Fibroblast of skin of right quadriceps (primary cell): ENCODE measurements at places on chromosomes 16 and 17.

GRCh38 chr17:57634713-57635465, 110.2 kb downstream of the CCDC182 start:
- DNase-seq = peak; percentile 52

DNA sequence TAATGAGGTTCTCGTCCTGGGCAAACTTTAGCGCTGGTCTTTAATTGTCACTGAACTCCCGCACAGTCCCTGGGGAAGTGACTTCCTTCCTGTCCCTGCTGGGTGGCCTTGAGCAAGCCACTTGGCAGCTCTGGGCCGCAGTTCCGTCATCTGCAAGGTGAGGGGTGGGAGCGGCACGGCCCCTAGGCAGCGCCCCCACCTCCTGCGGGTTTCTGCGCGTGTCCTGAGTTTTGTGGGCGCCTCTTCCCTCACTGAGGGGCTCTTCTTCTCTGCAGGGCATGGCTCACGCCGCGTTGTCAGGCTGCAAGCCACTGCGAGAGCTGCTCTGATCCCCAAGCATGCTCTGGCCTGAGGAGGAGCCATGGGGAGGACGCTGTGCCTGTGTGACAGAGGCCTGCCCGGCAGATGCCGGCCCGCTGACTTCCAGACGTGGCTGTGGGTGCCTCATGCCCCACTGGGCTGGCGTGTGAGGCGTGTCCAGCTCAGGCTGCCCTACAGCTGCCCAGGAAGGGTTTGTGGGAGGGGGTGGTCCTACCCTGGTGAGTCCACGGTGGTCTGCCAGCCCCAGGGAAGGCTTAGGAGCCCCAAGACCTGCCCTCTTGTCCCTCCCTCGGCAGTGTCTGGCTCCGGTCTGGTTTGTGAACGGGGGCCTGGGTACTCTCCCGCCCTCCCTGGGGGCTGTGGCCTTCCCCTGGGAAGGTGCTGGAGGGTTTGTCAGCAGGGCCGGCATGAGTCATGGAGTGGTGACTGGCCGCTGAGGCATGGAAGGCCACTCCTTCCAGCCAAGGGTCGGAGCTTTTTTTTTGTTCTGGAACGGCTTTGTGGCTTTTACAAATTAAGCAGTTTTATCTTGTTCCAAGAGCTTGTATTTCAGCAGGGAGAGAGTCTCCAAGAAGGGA, 182.0 kb downstream of the SEC14L1 start:
- peak; percentile 99 for DNase-seq

- DNase-seq = no peak
Observed at GRCh38 chr16:31084584-31085302, 4.0 kb downstream of the PRSS53 start.

GRCh38 chr17:42243493-42243982, 32.7 kb downstream of the STAT5B start:
- DNase-seq = no peak

DNA sequence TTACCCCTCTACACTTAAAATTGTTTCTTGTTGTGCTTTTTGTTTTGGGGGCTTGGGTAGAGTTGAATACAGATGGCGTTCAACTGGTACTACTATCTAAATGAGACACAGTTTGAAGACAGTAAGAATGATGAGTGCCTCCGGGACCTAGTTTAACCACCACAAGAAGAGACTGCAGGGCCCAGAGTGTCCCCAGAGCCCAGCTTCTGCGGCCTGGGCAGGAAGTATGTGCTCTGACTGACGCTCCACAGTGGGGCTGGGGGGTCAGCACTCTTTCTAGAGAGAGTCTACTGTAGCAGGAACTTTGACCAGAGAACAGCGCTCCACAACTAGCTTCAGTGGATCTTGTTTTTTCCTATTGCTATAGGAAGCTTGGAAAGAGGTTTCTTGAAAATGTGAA, 174.0 kb downstream of the VPS53 start:
- no peak for DNase-seq

DNA sequence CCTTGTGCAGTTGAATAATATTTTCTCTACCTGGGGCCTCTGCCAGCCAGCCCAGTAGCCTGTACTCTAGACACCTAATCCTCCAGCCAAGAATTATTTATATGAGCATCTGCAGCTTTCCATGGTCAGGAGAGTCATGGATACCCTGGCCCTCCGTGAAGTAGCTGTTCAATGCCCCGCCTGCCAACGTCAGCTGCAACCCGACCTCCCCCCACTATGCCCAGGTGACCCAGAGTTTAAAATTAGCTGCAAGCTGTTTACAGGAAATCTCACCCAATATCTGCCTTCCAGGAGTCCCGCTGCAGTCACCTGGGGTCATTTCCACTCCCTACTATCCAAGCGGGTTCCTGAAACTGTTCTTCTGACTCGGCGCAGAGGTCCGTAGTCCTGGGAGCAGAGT, 12.3 kb downstream of the SDR42E2 start:
- DNase-seq = no peak

GRCh38 chr17:17890773-17891759, 54.3 kb upstream of the SREBF1 start:
- peak; percentile 62 for DNase-seq

DNA sequence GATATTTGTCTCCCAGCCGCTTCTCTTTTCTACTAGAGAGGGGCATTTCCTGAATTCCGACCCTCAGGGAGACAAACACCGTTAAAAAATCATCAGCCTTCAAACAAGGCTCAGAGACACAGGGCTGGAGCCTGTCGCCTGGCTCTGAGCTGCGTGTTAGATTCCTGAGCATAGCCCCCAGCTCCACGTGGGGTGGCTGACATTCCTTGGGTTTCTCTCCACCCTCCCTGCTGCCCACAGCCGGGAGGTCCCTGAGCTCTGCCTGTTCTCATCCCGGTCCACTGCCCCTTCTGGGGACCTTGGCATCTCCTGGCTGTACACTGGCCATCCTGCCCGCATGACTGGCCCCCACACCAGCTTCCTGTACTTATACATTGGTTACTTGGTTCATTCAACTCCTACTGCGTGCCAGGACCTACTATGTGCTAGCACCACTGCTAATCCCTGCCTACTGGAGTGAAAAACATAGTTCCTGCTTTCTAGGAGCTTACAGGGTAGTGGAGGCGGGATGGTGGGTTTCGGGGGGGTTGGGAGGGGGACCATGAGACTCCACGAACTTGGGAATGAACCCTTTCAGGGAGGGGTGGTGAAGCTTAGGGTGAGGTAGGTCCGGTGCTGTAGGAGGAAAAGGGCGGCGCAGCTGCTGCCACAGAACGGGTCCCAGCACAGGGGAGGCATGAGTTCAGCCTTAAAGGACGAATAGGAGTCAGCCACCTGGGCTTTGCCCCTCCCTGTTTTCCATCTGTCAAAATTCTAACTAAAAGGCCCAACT, 52.1 kb upstream of the TMEM132E start:
- DNase-seq = no peak

DNA sequence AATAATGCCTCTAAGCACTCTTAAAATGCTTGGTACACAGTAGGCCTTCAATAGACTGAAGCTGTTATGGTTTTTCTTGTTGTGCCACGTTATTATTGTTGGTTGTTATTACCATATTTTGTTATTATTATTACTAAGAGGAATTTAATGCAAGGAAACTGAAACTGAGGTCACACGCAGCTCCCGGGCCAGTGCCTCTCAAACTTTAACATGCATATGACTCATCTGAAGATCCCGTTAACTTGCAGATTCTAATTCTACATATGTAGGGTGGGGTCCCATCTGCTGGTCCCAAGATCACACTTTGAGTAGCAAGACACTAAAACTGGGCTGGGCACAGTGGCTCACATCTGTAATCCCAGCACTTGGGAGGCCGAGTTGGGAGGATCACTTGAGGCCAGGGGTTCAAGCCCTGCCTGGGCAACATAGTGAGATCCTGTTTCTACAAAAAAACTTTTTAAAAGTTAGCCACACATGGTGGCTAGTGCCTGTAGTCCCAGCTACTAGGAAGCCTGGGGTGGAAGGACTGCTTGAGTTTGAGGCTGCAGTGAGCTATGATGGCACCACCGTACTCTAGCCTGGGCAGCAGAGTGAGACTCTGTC, 888 bp downstream of the ACSM5 start:
- no peak for DNase-seq

DNA sequence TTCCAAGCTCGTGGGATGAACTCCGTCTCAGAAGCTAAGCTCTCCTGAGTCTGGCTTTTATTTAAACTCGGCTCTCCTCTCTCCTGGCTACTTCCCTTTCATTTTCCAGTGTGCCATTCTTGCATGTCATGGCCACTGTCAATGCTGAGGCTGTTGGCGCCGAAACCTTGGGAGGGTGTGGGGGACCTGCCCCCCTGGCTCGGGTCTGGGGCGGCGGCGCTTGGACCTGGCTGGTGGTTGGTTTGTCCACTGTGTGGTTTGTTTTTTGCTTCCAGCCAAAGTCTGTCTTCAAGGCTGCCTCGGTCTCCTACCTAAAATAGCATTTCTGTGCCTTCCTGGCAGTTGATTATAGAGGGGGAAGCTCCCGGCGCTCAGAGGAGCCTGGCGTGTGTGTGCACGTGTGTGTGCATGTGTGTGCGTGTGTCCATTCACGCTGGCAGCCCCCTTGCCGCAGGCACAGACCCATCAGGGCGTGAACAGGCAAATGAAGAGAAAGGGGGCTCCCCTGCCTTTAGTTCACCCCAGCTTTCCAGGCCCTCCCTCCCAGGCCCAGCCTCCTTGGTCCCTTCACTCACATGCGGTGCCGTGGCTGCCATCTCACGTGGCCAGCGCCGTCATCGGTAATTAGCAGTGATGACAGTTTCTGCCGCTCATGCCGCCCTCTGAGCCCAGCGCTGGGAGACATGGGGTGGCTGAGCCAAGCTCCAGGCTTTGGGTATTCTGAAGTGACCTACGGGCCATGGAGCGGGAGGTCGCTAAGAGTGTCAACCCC, 179.9 kb downstream of the SEC14L1 start:
- peak; percentile 74 for DNase-seq

- DNase-seq = no peak
Observed at GRCh38 chr16:5681966-5682365, 584.4 kb upstream of the EEF2KMT start.

DNA sequence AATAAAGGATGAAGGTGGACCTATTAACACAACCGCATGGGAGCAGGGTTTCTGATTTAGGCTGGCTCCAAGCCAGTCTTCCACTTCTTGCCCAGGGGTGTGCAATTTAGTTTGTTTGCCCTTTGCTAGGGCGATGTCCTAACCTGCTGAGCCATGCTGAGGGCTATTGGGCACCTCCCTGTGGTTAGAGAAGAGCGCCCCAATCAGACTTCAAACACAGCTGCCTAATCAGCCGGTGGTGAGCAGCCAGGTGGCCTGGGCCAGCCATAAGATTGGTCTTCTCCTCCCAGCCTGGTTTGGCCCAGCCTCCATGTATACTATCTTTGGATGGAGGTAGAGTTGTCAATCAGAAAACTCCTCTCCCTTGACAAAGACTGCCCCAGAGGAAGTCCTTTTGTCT, 15.7 kb downstream of the TMEM94 start:
- DNase-seq = no peak

GRCh38 chr17:54662978-54663876, 237.4 kb upstream of the TOM1L1 start:
- no peak for DNase-seq

- DNase-seq = no peak
Observed at GRCh38 chr16:56744996-56745640, 15.2 kb downstream of the NUP93 start.

- peak; percentile 90 for DNase-seq
Observed at GRCh38 chr16:9077091-9077809, 14.2 kb upstream of the HAPSTR1 start.

DNA sequence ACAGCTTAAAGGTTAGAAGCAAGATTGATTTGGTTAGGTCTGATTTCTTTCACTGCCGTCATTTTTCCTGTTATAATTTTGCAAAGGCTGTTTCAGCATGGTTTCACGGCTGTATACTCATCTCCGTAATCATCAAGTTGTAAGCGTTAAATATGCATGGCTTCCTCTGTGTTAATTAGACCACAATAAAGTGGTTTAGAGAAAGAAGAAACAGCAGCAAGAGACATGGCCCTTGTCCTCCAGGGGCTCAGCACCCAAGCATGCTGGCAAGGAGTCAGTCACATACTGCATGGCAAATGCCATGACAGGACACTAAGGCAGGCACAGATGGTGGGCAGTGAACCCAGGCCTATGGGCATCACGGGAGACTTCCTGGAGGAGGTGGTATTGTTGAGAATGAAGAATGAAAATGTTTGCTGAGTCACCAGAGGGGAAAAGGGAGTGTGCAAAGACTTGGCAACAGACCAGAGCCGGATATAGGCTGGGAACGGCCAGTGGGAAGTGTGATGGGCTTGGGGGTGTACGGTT, 61.4 kb upstream of the PLCG2 start:
- DNase-seq = no peak

DNA sequence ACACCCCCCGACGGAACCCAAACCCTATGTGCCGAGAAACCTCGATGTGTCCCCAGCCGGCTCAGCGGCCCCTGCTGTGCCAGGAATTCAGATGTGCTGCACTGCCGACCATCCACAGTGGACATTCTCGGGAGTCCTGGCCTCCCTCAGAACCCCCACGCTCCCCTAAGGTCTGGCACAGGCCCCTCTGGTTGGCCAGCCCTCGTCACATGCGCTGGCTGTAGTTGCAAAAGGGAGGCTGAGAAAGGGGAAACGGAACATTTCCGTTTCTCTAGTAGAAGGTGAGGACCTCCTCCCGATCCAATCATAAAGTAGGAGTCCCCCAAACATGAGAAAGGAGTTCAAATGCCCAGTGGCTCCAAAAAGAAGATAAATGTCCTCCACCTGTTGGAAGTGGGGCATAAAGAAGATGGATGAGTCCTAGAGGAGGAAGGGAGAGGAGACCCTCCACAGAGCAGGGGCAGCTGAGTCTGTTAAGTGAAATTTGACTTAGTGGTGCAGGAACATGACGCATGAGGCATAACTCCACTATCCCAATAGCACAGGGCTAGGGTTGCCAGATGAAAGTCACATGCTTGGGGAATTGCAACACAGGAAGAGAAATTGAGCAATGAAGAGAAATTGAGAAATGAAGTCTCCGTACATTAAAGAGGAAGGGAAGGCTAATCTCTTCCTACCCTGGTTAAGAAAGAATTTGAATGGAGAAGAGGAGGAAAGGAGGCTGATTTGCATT, 49.3 kb upstream of the WSB1 start:
- DNase-seq = peak; percentile 92

GRCh38 chr16:58063377-58064076, 38.0 kb downstream of the MMP15 start:
- DNase-seq = no peak

DNA sequence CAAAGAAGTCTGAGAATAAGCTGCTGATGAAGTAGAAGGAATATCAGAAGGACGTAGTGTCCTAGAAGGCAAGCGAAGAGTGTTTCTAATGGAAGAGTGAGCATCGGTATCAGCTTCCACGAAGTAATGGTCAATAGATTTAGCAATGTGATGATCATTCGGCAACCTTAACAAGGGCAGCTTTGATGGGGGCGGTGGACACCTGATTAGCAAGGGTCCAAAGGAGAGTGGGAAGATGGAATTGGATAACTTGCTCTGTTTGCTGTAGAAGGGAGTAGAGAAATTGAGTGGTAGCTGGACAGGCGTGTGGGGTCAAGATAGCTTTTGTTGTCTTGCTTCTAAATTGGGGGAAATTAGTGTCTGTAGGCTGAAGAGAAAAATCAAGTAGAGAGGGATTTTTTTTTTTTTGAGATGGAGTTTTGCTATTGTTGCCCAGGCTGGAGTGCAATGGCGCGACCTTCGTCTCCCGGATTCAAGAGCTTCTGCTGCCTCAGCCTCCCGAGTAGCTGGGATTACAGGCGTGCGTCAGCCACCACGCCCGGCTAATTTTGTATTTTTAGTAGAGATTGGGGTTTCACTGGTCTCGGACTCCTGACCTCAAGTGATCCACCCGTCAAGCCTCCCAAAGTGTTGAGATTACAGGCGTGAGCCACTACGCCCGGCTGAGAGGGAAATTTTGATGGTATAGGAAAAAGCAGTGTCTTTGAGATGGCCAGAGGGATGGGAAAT, 13.9 kb upstream of the HES7 start:
- no peak for DNase-seq

GRCh38 chr17:74729368-74729767, 7.7 kb upstream of the RAB37 start:
- no peak for DNase-seq
